ENCODE measurements at places on chromosomes 6 and 20.

DNA sequence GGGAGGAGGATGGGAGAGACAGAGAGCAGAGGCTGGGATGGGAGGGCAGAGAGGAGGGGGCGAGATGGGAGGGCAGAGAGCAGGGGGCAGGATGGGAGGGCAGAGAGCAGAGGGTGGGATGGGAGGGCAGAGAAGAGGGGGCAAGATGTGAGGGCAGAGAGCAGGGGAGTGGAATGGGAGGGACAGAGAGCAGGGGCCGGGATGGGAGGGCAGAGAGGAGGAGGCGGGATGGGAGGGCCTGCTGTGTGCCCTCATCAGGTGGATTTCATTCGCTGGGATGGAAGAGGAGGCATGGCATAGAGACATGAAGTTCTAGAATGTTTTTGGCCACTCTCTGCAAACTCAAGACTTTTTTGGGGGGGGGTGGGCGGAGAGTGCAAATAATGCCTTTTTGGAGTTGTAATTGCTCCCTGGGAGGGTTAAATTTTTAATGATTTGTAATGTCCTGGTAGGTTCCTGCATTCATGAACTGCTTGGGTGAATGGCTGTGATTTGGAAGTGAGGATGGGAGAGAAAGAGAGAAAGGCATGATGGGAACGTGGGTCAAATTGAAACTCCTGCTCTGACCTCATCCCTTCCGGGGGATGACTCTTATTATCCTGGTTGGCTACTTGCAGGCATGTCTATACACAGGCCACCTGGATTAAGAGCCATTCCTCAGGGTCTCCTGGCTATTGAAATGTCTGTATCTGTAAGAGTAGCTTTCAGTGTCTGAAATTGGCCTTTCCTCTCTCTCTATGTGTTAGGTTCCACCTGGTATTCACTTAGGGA is 162.4 kb upstream of the AGPAT4 start:
- DNase-seq = peak; percentile 20

DNA sequence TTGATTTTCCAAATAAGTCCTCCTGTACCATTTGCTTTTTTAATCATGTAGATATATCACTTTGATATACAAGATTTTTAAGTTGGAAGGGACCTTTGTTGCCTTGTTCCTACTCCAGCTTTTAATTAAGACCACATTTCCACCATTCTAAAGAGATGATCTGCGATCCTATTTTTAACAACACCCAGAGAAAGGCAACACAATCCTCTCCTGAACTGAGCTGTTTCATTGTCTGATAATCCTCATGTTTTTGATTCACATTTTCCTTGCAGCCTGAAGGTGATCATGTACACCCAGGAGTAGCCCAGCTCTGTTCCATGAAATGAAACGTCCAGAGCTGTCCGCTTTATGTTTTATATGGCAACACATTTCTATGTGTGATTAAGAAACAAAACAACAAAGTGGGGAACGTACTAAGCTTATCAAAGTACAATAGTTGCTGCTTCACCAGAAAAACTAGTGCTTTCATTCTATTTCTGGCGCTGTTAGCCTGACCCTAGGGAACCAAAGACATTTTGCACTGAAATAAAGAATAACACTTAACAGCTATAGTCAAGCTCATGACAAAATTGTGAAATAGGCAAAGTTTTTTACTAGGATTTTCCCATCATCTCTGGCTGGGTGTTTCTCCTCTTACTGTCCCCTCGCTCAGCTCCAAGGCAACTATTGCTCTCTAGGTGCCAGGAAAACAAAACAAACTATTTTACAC is 22.6 kb upstream of the TRAF3IP2 start:
- no peak for DNase-seq

- DNase-seq = no peak
Observed at GRCh38 chr6:317060-317447, 24.8 kb downstream of the DUSP22 start.

DNA sequence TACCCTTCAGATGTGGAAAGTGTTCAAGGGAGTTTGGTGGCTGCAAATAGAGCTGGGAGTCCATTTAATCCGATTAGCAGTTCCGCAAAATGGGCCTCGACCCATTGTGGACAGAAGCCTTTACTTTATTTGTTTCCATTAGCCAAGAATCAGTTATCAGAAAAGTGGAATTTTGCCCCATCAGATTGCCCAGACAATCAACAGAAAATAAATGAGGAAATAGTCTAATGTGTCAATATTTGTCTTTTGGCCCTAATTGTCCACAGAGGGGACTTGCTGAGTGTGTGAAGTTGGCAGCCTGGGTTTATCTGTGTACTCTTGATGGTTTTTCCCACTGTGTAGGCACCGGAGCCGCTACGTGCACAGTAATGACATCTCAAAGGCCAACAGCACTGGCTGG is 134.3 kb downstream of the LINC00237 start:
- DNase-seq = no peak

DNA sequence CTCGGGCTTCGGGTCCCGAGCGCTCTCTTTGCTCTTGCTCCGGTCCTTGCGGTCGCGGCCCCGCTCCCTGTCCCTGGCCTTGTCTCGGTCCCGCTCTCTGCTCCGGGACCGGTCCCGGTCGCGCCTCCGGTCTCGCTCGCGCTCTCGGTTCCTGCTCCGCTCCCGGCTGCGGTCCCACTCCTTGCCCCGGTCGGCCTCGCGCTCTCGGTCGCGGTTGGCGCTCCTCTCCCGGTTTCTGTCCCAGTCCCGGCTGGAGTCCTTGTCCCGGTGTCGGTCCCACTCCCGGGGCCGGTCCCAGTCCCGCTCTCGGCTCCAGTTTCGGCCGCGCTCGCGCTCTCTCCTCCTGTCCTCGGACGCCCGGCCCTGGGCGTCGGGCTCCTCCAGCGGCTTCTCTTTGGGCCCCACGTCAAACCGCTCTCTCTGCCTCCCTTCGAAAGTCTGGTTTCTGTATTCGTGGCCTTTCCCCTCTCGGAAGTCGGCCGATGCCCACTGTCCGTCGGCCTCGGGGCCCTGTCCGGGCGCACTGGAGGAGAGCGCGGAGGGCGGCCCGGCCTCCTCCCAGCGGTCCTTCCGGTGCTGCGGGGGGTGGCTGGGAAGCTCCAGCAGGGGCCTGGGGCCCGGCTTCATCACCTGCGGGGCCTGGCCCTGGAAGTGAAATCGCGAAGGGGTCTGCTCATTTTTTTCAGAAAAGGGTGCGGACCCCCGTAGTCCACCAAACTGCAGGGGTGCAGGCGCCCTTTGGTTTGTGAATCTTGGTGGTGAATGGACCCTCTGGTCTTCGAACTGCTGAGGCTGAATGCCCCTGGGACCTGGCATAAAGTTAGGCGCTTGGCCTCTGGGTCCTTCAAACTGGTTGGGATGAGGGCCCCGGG is 17.9 kb upstream of the TCFL5 start:
- DNase-seq = no peak

GRCh38 chr20:63232235-63233060 is 3.3 kb upstream of the BIRC7 start:
- DNase-seq = no peak

GRCh38 chr20:20009784-20010253 is 7.3 kb upstream of the NAA20 start:
- DNase-seq = no peak

GRCh38 chr6:34416877-34417371 is 8.9 kb downstream of the RPS10 start:
- DNase-seq = no peak

DNA sequence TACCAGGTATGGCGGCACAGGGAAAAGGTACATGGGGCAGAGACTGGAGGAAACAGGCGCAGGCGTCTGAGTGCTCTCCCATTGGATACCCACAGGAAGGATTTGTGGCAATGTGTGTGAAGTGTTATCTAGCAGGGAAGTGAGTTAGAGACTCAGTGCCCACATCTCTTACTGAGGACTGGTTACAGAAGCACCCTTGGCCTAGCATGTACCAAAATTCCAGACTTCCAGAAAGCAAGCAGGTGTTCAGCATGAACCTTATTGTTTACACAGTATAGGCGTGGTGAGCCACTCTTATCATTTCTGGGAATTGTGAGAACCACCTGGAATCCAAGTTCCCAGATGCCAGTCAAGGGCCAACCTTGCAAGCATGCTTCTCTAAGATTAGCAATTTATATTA is 14.2 kb downstream of the MANBAL start:
- no peak for DNase-seq

- DNase-seq = no peak
Observed at GRCh38 chr6:37820718-37821079, 1.2 kb downstream of the ZFAND3 start.

GRCh38 chr6:56244089-56244488 is 3.3 kb downstream of the COL21A1 start:
- DNase-seq = no peak

DNA sequence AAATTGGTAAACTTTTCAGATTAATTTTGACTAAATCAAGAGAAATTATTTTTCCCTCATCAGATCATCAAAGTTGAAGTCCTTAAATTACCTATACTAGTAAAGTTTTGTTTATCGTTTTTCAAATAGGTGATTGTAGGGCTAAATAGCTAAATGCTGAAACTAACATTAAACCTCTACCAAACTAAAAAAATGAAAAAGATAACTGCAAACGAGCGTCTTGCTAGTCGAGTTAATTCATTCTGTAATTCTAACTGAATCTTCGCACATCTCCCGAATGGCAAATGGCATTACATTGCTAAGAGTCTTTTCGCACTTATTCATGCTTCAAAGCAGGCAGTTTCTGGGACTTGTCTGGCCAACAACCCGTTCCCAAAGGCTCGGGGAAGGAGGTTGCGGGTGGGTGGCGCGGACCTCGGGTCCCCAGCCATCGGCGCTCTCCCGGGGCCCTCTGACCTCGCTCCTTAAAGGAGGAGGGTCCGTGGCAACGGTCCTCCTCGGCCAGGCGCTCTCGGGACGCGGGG is 43.8 kb downstream of the POPDC3 start:
- DNase-seq = no peak

- DNase-seq = no peak
Observed at GRCh38 chr6:43964659-43965570, 162.3 kb downstream of the MRPL14 start.

DNA sequence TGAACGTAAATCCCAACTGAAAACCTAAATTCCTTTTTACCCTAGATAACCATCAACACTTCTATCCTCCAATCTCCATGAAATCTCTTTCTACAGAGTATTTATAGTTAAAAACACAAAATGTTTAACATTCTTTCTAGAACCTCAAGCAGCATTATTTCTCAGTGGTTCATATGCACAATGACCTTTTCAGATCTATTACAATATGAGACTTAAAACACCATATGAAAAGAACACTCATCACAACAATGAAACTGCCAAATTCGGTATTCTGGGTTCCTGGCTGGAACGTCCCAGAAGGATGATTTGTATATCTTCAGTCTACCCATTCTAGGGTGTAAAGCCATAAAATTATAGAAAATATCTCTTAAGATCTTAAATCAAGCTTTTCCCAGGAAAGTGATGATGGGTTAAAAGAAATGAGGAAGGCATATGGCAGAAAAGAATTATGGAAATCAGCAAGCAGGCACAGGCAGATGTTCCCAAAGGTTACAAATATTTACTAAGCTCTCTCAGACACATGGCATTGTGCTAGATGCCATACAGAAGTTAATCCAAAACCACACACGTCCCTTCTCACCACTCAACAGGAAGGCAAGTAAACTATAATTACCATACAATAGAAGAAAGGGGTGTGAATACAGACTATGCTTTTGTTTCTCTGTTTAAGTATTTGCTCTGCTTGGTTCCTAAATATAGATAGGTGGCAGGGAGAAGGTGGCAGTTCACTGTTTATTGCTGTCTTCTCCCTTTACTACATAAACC is 118.0 kb downstream of the CHD6 start:
- DNase-seq = no peak

- no peak for DNase-seq
Observed at GRCh38 chr20:41425180-41425884, 58.7 kb upstream of the EMILIN3 start.

GRCh38 chr20:10113746-10114145 is 79.0 kb downstream of the ANKEF1 start:
- no peak for DNase-seq

DNA sequence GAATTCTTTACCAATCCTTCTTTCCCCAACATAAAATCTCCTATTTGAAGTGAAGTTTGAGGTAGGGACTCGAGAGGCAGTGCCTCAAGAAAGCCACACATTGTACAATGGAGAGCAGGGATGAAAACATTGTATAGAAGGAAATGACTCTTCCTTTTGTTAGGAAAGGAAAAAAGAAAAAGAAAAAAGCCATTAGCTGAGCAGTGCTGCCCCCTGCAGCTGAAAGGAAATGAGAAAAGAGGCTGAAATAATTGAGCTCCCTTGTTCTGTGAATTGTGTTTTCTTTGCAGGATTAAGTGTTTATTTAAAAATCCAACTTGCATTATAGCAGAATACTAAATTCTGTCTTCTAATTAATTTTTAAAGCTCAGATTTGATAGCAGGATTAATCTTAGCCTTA is 162.9 kb upstream of the SASH1 start:
- no peak for DNase-seq

- peak; percentile 70 for DNase-seq
Observed at GRCh38 chr6:155177363-155177961, 86.4 kb upstream of the CLDN20 start.

DNA sequence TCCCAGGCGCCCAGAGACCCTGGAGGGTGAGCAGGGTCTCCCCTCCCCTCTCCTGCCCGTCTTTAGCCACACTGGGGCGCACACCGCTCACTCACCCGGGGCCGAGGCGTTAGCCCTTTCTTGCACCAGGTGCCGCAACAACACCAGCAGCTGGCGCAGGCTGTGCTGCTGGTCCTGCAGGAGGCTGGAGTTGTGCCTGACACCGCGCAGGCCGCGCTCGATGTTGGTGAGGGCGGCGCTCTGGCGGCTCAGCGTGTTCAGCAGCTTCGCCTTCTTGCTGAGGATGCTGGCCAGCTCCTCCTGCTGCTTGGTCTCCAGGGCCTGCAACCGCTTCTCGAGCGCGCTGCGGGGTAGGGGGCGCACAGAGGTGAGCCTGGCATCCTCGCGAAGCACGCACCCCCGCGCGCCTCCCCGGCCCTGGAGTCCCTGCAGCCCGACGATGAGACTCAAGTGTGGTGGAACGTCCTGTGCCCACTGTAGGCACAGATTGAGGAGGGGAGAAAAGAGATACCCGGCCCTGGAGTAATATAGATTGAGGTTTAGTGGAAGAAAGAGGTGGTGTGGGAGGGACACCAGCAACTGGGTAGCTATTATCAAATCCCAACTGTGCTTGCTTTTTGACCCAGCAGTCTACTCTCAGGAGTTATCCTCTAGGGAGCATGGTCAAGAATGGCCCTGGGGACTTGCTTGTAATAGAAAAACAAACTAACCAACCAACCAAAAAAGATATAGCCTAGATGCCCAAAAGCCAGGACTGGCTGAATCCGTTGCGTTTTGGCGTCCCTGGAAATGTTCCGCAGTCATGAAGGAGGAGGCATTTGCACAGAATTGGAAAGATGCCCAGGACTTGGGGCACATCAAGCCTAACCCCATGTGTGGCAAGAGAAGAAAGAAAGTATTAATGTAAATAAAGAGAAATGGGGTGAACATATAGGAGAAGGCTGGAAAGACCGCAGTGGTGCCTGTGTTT is 30.9 kb downstream of the ANGPT4 start:
- DNase-seq = no peak

GRCh38 chr20:57553376-57554018 is 7.4 kb upstream of the PCK1 start:
- no peak for DNase-seq

GRCh38 chr6:27500177-27500576 is 27.3 kb upstream of the ZNF184 start:
- DNase-seq = no peak

- no peak for DNase-seq
Observed at GRCh38 chr6:104952911-104953399, 4.0 kb upstream of the LIN28B start.

- no peak for DNase-seq
Observed at GRCh38 chr20:12112089-12112474, 194.4 kb downstream of the BTBD3 start.

GRCh38 chr20:20666359-20666758 is 46.1 kb downstream of the RALGAPA2 start:
- no peak for DNase-seq

All from activated CD4-positive, alpha-beta T cell treated with anti-CD3 and anti-CD28 coated beads, Interleukin-10, Interleukin-2, amounts not matched to agents 100 ng/mL and 50 ng/mL, durations not matched to agents 16 hours and 8 hours (primary cell).